ENCODE measurements at places on chromosomes 2 and 18. TPM values are rescaled to one million over a fixed set of nuclear protein-coding genes. Genes with fewer than 3 reads are reported as not detected.

GRCh38 chr2:68292108-68292710 is 27.5 kb downstream of the CNRIP1 start:
- no peaks in the 10 kb centered on the region for H3K4me1 ChIP-seq
- peak; percentile 69 for DNase-seq
- H3K36me3 ChIP-seq: no peaks in the 10 kb centered on the region
- H3K4me3 ChIP-seq: no peak overlapping the region
- peaks cover 24% of the 10 kb centered on the region for H3K27me3 ChIP-seq

DNA sequence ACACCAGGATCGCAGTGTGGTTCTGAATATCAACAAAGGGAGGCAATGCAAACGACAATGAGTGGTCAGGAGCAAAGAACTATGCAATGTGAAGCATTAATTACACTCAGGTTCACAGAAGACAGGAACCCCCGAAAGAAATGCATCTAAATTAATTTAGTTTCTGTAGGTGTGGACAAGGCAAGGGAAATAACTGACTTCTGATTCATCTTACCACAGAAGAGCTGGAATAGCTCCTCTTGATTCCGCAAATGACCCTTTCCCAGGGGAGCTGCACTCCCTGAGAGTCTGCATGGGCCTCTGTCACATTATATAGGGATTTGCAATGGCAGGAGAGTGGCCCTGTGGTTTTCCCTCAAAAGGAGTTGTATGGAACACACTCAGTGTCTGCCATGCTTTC is 263.9 kb upstream of the APCDD1 start:
- no peaks in the 10 kb centered on the region for H3K27me3 ChIP-seq
- H3K27ac ChIP-seq: no peak overlapping the region
- no peaks in the 10 kb centered on the region for H3K36me3 ChIP-seq
- H3K4me1 ChIP-seq: no peaks in the 10 kb centered on the region
- no peak overlapping the region for H3K4me3 ChIP-seq
- DNase-seq: no peak

- no peaks in the 10 kb centered on the region for H3K36me3 ChIP-seq
- peaks cover 1% of the 10 kb centered on the region for H3K4me1 ChIP-seq
- no peak for DNase-seq
- H3K27ac ChIP-seq: no peak overlapping the region
- peaks cover 34% of the 10 kb centered on the region for H3K27me3 ChIP-seq
- no peak overlapping the region for H3K4me3 ChIP-seq
Observed at GRCh38 chr2:112614201-112614840, 29.9 kb downstream of the CHCHD5 start.

GRCh38 chr2:37555457-37555856 is 116.0 kb downstream of the CDC42EP3 start:
- no peaks in the 10 kb centered on the region for H3K36me3 ChIP-seq
- H3K27me3 ChIP-seq: no peaks in the 10 kb centered on the region
- no peak for DNase-seq
- no peak overlapping the region for H3K27ac ChIP-seq

GRCh38 chr2:86238354-86238753 is 39.1 kb downstream of the MRPL35 start:
- H3K36me3 ChIP-seq: no peaks in the 10 kb centered on the region
- peak overlapping the region; percentile 63 for H3K27ac ChIP-seq
- DNase-seq: peak; percentile 86
- peaks cover 9% of the 10 kb centered on the region for H3K4me1 ChIP-seq
- peak overlapping the region; percentile 42 for H3K4me3 ChIP-seq

DNA sequence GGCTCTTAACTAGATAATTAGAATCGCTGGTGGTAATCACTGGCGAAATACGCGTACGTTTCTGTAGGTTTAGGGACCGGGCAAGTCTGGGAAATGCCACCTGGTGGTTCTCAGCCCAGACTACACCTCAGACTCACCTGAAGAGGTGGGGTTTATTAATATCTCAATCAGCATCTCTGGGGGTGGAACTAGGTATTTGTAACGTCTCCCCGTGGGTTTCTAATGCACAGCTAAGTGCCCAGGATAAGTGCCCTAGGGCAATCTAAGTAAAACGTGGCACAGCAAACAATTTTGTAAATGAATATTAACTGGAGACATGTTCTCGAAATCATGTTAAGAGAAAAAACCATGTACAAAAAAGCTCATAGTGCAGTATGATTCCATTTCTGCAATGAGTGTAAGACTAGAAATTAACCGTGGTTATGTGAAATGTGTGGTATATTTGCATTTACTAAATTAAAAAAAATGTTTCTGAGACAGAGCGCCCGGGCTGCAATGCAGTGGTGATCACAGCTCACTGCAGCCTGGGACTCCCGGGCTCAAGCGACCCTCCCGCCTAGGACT is 760 bp upstream of the CNOT11 start:
- H3K27ac ChIP-seq: peak overlapping the region; percentile 96
- peaks cover 24% of the 10 kb centered on the region for H3K36me3 ChIP-seq
- no peaks in the 10 kb centered on the region for H3K27me3 ChIP-seq

- peak overlapping the region; percentile 80 for H3K4me3 ChIP-seq
- no peak for DNase-seq
- H3K27me3 ChIP-seq: no peaks in the 10 kb centered on the region
- peak overlapping the region; percentile 91 for H3K27ac ChIP-seq
- peaks cover 70% of the 10 kb centered on the region for H3K4me1 ChIP-seq
- H3K36me3 ChIP-seq: peaks cover 57% of the 10 kb centered on the region
Observed at GRCh38 chr2:219251656-219252055, 1.4 kb upstream of the TUBA4B start.

GRCh38 chr2:176956791-176957190 is 255.8 kb upstream of the HNRNPA3 start:
- H3K36me3 ChIP-seq: no peaks in the 10 kb centered on the region
- no peak for DNase-seq
- no peaks in the 10 kb centered on the region for H3K4me1 ChIP-seq
- peaks cover 39% of the 10 kb centered on the region for H3K27me3 ChIP-seq
- no peak overlapping the region for H3K4me3 ChIP-seq

- H3K27ac ChIP-seq: no peak overlapping the region
- DNase-seq: no peak
- H3K4me1 ChIP-seq: no peaks in the 10 kb centered on the region
- no peaks in the 10 kb centered on the region for H3K27me3 ChIP-seq
Observed at GRCh38 chr18:27780061-27780745, 396.7 kb downstream of the CDH2 start.

The BBS5 gene
- 4.3 TPM for total RNA-seq

The IFT172 gene
- total RNA-seq: 12.4 TPM

The CRACDL gene
- 0.12 TPM for total RNA-seq

Data from activated CD4-positive, alpha-beta T cell treated with anti-CD3 and anti-CD28 coated beads, Interleukin-2, amount 10 ng/mL, durations not matched to agents 24 days and 14 days (primary cell).